ENCODE measurements at places on chromosomes 2 and 18.

GRCh38 chr18:77210249-77210648 lies 39.4 kb upstream of the GALR1 start:
- DNase-seq = no peak
- no peaks in the 10 kb centered on the region for H3K27me3 ChIP-seq
- H3K4me1 ChIP-seq = peaks cover 57% of the 10 kb centered on the region
- no peaks in the 10 kb centered on the region for H3K36me3 ChIP-seq
- H3K4me3 ChIP-seq = no peak overlapping the region

GRCh38 chr18:45365835-45366234 lies 249.4 kb upstream of the SLC14A2 start:
- DNase-seq = no peak
- no peak overlapping the region for H3K27ac ChIP-seq
- no peak overlapping the region for H3K4me3 ChIP-seq
- no peaks in the 10 kb centered on the region for H3K36me3 ChIP-seq
- H3K4me1 ChIP-seq = no peaks in the 10 kb centered on the region

- H3K36me3 ChIP-seq = no peaks in the 10 kb centered on the region
- no peak overlapping the region for H3K27ac ChIP-seq
- H3K27me3 ChIP-seq = no peaks in the 10 kb centered on the region
- peaks cover 4% of the 10 kb centered on the region for H3K4me1 ChIP-seq
These were observed 62.8 kb upstream of the DTNA start for GRCh38 chr18:34647251-34647650.

GRCh38 chr2:234565201-234565600 lies 68.3 kb upstream of the ARL4C start:
- DNase-seq = no peak
- no peaks in the 10 kb centered on the region for H3K36me3 ChIP-seq
- H3K27me3 ChIP-seq = no peaks in the 10 kb centered on the region
- H3K4me1 ChIP-seq = no peaks in the 10 kb centered on the region
- no peak overlapping the region for H3K4me3 ChIP-seq

Measured in lower lobe of right lung (tissue), 2 donors.